ENCODE measurements at places on chromosomes 16 and 17. TPM values are rescaled to one million over a fixed set of nuclear protein-coding genes. Genes with fewer than 3 reads are reported as not detected.

GRCh38 chr16:85422196-85422631, 190.9 kb upstream of the GSE1 start:
- no peak for DNase-seq

DNA sequence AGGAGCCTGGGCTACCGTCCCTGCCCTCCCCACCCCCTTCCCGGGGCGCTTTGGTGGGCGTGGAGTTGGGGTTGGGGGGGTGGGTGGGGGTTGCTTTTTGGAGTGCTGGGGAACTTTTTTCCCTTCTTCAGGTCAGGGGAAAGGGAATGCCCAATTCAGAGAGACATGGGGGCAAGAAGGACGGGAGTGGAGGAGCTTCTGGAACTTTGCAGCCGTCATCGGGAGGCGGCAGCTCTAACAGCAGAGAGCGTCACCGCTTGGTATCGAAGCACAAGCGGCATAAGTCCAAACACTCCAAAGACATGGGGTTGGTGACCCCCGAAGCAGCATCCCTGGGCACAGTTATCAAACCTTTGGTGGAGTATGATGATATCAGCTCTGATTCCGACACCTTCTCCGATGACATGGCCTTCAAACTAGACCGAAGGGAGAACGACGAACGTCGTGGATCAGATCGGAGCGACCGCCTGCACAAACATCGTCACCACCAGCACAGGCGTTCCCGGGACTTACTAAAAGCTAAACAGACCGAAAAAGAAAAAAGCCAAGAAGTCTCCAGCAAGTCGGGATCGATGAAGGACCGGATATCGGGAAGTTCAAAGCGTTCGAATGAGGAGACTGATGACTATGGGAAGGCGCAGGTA, 762 bp downstream of the CDK12 start:
- DNase-seq: peak; percentile 78

DNA sequence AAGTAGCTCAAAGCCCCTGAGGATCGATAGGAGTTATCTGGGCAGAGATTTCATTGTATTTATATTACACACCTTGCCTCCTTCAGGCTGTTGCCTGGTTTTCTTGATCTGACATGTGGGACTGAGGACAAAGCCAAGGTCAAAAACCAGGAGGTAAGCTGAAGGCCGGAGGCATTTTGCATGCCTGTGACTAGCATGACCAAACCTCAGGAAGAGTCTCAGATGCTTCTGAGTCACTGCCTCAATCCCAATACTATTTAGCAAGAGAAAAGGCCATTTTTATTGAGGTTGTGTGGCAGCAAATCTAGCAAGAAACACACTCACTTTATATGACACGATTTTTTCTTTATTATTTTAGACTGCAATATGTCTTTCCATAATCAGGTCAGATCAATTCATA, 968.1 kb downstream of the CDH11 start:
- no peak for DNase-seq

GRCh38 chr17:73546770-73547536, 97.3 kb downstream of the SDK2 start:
- DNase-seq: no peak

KCNJ2 gene
- 3.4 TPM for polyA plus RNA-seq

- no peak for DNase-seq
These were observed 10.1 kb downstream of the KRT33A start for GRCh38 chr17:41340494-41340893.

- peak; percentile 92 for DNase-seq
These were observed 24.8 kb upstream of the MRPS23 start for GRCh38 chr17:57874434-57875289.

GDPD1 gene
- 1.8 TPM for polyA plus RNA-seq

NPIPA3 gene
- polyA plus RNA-seq: 10.8 TPM

DNA sequence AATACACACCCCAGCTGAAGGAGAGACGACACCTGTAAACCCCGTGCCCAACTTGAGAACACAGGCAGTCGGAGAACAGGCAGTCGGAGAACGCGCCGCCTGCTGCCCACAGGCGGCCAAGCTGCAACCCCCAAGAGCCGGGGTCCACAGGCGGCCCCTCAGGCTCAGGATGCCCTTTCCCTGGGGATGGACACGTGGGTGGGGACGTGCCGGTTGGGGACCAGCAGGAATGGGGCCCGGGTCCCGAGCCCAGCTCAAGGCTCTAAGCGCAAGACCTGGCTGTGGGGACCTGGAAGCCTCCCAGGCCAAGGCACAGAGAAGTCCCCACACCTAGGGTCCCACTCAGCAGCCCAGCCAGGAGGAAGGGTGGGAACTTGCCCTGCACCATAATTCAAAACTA, 79.5 kb upstream of the GNG13 start:
- DNase-seq: no peak

- DNase-seq: no peak
These were observed 8.0 kb downstream of the PAM16 start for GRCh38 chr16:4342866-4343744.

DNA sequence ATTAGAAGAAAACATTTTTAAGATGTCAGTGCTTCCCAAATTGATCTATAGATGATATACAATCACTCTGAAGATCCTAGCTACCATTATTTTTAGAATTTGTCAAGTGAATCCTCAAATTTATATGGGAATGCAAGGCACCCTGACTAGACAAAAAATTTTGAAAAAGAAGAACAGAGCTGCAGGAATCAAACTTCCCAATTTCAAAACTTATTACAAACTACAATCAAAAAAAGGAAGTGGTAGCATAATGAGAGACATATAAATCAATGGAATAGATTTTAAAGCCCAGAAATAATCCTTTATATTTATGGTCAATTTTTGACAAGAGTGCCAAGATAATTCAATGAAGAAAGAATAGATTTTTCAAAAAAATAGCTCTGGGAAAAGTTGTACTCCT, 198.3 kb upstream of the KCNJ16 start:
- no peak for DNase-seq

NPIPB2 gene
- 3.4 TPM for polyA plus RNA-seq

- DNase-seq: peak; percentile 74
These were observed 290.6 kb downstream of the WWOX start for GRCh38 chr16:78390092-78390491.

DNA sequence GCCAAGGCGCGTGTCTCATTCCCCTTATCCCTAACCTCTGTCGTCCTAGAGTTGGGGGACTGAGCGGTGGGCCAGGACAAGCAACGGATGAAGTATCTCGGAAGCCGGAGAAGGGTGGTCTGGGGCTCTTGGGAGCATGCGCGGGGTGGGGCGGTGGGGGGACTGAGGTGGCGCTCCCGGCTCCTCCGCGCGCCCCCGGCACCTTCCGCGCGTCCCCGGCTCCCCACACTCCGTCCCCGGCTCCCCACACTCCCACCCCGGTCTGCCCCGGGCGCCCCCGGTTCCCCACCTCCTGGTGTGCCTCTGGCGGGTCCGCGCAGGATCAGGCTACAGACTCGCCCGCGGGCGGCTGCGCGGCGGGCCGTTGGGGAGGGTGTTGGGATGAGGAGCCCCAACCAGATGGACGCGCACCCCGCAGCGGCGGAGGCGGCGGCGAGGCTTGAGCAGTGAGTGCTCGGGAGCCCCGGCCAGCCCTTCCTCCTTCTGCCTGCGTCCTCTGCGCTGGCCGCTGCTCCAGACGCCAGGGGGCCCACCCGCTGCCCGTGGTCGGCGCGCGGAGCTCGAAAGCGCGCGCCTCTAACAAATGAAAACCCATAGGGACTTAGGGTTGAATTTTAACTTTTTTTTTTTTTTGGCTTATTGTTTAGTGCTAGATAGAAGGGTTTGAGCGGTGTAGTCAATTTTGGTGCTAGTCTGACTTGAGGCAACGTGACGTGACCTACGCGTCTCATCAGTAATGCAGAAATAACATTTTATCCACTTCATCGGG, 5.6 kb upstream of the CRYM start:
- DNase-seq: peak; percentile 29

SYNGR3 gene
- polyA plus RNA-seq: 2.1 TPM

- no peak for DNase-seq
These were observed 145.6 kb upstream of the MYOCD start for GRCh38 chr17:12519956-12520594.

ATP1B2 gene
- polyA plus RNA-seq: 33.8 TPM

EME1 gene
- polyA plus RNA-seq: 4.9 TPM

ANKFN1 gene
- 0.31 TPM for polyA plus RNA-seq

GRCh38 chr16:2897110-2897509, 14.1 kb downstream of the FLYWCH2 start:
- no peak for DNase-seq

DNA sequence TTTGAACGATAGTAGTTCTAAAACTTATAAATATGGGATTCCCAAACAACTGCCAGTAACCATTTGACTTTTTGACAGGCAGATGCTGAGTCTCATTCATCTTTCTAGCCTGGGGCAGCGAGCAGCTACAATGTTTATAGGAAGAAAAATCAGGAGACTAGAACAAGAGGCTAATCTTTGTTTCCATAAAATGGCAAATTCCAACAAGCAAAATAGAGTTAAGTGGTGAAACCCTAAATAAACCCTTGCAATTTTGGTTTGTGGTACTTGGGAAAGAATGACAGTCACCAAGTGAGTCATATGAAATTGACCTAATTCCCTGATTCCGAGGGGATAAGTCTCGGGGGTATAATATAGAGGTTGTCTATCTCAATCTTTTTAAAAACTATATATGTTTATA, 27.3 kb upstream of the HS3ST2 start:
- DNase-seq: no peak

DNA sequence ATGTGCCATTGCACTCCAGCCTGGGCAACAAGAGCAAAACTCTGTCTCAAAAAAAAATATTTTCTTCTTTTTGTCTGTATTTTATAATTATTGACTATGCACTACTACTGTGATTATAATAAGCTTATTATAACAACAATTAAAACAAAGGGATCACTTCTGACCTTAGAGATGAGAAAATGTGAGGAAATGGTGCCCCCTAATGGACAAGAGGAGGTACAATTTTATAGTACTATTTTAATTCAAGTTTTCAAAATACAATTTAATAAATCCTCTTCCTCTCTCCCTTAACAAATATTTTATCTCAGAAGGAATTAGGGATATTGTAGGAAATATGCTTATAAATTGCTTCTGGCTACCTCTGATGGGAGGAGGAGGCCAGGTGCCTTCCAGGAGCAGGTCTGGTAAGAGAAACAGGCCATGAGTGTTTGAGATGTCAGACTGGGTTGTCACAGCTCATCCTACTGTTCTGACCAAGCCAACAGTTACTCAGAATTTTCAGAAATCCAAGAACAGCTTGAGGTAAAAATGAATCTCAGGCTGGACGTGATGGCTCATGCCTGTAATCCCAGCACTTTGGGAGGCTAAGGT, 14.0 kb downstream of the VPS53 start:
- no peak for DNase-seq

DNA sequence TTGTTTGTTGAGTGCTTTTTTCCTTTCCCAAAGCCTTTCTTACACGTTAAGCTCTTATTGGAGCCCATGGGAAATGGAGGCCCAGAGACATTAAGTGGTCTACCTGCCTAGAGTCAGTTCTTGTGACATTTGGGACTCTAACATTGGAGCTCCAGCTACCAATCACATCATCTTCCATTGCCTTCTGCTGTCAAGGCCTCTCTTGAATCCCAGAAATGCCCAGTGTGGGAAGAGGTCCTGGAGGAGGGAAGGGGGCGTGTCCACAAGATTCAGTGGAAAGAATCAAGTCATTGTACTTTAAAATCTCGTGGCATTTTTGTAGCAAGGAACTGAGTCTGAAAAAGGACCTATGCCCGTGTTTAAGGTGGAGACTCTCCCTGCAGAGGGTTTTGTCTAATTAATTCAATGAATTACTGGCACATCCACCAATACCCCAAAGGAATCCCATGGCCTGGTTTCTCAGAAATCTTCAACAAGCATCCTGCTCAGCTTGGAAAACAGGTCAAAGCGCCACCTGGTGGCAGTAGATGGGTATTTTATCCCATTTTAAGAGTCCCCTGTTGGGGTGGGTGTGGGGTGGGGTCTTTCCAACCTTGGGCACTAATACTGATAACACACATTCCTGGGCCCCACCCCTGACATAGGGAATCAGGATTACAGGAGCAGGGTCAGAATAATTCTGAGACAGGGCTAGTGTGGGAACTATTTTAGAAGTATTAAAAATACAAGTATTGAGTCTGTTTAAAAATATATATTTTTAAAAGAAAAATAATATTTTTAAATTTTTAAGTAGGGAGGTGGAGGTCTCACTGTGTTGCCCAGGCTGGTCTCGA, 24.6 kb downstream of the GPT2 start:
- DNase-seq: peak; percentile 49

GRCh38 chr17:81738801-81739393, 26.8 kb downstream of the SLC25A10 start:
- no peak for DNase-seq
